SJSA1 (cell line): ENCODE measurements at places on chromosomes 1 and 21. TPM values are rescaled to one million over a fixed set of nuclear protein-coding genes. Genes with fewer than 3 reads are reported as not detected.

DNA sequence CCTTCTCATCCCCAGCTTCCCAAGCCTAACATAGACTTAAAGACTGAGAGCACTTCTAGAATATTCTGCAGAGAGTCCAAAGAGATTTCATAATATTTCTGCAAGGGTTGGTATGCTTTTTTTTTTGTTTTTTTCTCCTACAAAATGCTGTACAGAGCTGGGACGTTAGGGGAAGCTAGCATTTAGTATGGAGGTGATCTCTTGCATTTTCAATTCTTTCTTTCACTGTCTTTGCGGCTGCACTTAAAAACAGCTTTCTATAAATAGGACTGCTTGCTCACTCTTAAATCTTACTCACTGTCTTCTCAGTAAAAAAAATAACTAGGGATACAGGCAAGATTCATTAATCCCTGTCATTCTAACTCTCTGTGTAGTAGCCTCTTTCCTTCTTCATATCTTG is 7.4 kb downstream of the DSCAM start:
- no peak for DNase-seq

- DNase-seq, result no peak
These were observed 415.1 kb downstream of the LRRIQ3 start for GRCh38 chr1:73782901-73783300.

- no peak for DNase-seq
These were observed 29.9 kb downstream of the KRTAP10-1 start for GRCh38 chr21:44510109-44510507.

GRCh38 chr1:156308078-156308477 is 9.0 kb upstream of the VHLL start:
- DNase-seq, result no peak

- DNase-seq, result no peak
These were observed 2.0 kb upstream of the USF1 start for GRCh38 chr1:161047436-161048420.

- DNase-seq, result no peak
These were observed 63.4 kb upstream of the PSEN2 start for GRCh38 chr1:226806988-226807387.

- no peak for DNase-seq
These were observed 226.3 kb upstream of the USP24 start for GRCh38 chr1:55441489-55441888.

The TEDDM1 gene
- total RNA-seq, result not detected in 2 replicates

The GPR157 gene
- total RNA-seq, result 6.0 and 6.5 TPM in 2 replicates
